CD4-positive, alpha-beta T cell treated with Interleukin-6 at 100 ng/mL for 8 hours (primary cell): ENCODE measurements at places on chromosomes 13 and 19.

- DNase-seq, result no peak
Observed at GRCh38 chr13:113455384-113455783, 2.1 kb upstream of the ADPRHL1 start.

GRCh38 chr13:106774621-106775020, 206.7 kb upstream of the ARGLU1 start:
- no peak for DNase-seq

- DNase-seq, result no peak
Observed at GRCh38 chr13:110873639-110874507, 41.0 kb downstream of the ANKRD10 start.

DNA sequence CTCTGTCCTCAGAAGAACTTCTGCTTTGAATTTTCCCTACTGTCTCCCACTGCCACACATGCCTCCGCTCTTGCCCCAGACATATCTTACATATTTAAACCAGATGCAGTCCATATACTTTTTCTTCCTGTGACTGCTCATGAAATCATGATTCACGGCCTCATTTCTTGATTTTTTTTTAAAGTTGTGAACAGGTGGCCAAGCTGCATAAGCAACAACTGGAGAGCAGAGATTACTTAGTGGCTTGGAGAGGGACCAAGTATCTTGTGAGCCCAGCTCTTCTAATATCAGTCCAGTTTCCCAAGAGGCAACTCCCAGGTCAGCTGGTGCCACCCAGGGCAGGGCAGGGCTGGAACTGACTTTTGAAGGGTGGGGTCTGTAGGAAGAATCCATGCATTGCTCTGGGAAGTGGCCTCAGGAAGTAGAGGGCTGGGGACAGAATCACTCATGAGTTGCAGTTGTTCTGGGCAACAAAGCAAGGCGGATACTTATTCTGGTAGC, 152.4 kb downstream of the LMO7 start:
- DNase-seq, result no peak

GRCh38 chr19:36103842-36104552, 6.9 kb upstream of the OVOL3 start:
- DNase-seq, result no peak

GRCh38 chr19:3398114-3398899, 31.9 kb downstream of the NFIC start:
- DNase-seq, result no peak

DNA sequence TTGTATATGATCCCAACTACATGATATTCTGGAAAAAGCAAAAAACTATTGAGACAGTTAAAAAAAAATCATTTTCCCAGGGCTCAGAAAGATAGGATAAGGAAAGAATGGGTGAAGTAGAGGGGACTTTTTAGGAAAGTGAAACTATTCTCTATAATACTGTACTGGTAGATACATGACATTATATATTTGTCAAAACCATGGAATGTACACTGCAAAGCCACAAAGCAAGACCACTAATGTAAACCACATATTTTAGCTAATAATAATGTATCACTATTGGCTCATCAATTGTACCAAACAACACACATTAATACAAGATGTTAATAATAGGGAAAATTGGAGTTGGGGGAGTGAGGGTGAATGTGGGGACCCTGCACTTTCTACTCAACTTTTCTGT, 182.6 kb downstream of the EFNB2 start:
- DNase-seq, result no peak

DNA sequence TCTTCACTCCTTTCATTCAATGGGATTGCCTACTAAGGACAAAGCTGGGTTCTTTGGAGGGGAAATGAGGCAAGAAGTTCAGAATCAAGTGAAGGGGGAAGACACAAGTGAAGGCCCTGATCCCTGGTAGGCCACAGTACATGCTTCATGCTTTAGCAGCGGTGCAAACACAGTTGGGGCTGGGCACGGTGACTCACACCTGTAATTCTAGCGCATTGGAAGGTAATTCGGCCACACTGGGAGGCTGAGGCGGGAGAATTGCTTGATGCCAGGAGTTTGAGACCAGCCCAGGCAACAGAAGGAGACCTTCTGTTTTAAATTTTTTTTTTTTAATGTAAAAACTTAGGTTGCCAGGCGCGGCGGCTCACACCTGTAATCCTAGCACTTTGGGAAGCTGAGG, 23.4 kb upstream of the GATAD2A start:
- DNase-seq, result no peak

- DNase-seq, result no peak
Observed at GRCh38 chr13:25136880-25137787, 35.0 kb downstream of the AMER2 start.

GRCh38 chr13:69975496-69975895, 132.1 kb upstream of the ATXN8OS start:
- no peak for DNase-seq
